Suppressor macrophage treated with lipopolysaccharide for 4 hours (primary cell): ENCODE measurements at places on chromosomes 2 and 18.

GRCh38 chr2:179985163-179985820 is 21.8 kb downstream of the CWC22 start:
- DNase-seq: no peak

- DNase-seq: no peak
Measured at GRCh38 chr2:109532728-109533076, 81.1 kb downstream of the SEPTIN10 start.

DNA sequence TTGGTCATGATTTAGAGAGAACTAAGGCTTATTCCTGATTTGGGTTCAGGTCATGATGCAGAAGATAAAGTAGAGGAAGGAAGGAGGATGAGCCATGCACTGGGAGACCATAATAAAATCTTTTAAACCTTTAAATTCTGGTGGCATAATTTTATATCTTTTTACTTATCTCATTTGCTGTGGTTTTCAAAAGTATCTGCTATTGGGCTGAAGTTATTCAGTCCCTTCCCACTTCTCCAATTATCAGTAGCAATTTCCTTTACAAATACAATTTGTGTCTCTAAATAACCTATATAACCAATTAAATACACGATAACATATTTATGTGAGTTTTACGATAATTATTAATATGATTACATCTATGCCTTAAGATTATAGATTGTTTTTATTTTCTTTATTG is 194.8 kb upstream of the SLC8A1 start:
- DNase-seq: no peak

GRCh38 chr2:18067588-18068384 is 189.3 kb downstream of the KCNS3 start:
- no peak for DNase-seq

DNA sequence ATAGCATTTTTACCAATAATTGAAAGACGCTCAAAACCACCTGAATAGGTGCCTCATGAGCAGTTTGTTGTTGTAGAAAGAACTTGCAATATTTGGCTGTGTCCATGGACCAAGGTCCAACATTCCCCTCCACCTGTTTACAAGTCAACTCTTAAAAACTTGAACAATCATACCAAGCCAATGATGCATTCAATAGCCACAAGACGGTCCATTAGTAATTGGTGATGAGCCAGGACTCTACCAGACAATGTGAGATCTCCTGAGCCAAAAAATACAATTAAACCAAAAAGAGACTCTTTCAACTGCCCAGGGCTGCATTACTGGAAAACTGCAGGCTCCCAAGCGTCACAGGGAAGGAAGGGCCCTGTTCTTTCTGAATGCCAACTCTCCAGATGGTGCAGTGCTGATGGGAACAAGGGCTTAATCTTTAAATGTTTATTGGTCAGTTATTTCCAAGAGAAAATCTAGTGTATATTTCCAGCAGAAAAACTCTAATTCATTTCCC is 118.8 kb upstream of the EPB41L3 start:
- no peak for DNase-seq

DNA sequence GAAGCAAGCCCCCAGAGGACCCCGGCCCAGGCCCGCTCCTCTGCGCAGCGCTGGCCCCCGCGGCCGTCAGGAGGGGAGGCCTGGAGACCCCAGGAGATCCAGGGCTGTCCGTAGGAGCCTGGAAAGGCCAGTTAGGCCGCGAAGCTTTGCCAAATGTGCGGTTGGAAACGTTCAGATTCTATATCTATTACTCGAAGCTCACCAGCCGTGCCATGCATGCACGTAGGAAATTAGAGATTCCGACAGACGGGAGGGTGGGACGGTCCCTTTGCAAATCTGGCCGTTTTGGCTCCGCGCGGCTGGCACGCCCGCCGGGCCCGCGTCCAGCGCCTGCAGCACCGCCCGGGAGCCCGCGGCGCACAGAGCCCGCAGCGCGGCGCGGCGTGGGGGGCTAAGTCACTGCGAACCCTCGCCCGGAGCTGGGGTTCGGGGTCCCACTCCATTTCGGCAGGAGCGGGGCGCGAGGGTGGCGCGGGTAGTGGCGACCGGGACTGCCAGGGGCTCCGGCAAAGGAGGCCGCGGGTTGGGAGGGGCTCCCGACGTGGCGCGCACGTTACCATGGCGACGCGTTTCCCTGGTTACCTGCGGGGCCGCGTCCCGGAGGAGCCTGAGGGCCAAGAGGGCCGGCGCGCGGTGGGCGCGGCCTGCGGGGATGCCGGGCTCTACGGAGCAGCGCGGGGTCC is 488.6 kb upstream of the SMIM21 start:
- no peak for DNase-seq

DNA sequence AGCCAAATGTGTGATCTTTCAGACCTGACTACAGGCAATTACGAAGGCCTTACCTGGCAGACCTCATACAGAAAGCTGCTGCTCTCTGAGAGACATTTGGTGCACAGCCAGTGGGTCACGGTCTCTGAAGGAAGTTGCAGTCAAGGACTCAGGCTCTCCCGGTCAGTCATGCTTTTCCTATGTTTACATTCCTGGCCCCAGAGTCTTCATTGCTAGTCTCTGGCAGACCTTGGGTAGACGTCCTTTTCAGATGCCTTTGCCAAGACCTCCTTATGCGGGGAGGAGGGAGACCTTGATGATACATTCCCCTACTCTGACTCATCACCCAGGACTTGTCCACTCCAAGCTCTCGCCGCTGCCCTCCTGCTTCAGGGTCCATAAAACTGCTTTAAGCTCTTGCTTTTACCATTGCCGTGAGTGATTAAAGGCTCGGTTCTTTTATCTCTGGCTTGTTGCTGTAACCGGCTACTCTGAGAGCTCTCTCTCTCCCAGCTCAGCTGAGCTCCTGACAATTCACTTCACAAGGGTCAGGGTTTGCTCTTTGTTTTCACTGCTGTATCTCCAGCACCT is 62.0 kb upstream of the SLC35F5 start:
- no peak for DNase-seq

- no peak for DNase-seq
Measured at GRCh38 chr2:65320946-65321345, 93.3 kb downstream of the ACTR2 start.

- DNase-seq: no peak
Measured at GRCh38 chr2:216320852-216321251, 51.4 kb downstream of the MARCHF4 start.

DNA sequence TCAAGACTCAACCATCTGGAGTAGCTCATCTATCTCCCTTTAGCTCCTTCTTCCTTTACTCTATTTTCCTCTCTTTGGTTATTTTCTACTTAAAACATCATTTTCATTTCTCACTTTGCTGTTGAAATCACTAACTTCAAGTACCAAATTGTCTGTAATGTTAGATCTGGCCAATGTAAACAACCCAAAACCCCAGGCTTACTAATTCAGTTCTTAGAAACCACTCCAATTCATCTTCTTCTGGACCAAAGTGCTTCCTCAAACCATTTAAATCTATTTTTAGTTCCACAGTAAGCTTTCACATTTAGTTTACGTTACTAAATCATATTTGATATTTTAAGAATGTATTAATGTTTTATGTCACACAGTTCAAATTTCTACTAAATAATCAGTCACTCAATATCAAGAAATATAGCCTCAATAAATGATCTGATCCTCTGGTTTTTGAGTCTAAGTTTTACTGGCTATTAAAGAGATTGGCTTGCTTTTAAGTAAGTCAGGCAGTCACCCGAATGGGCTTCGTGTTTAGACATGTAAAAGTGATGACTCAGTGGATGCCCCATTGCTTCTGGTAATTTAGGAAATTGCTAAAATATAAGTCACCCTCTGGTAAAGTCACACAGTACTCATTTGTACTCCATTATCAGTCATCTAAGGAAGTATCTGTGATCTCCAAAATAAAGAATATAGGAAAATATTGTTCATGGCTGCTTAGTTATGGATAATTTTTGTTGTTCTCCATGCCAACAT is 527.2 kb upstream of the SOX11 start:
- DNase-seq: no peak

DNA sequence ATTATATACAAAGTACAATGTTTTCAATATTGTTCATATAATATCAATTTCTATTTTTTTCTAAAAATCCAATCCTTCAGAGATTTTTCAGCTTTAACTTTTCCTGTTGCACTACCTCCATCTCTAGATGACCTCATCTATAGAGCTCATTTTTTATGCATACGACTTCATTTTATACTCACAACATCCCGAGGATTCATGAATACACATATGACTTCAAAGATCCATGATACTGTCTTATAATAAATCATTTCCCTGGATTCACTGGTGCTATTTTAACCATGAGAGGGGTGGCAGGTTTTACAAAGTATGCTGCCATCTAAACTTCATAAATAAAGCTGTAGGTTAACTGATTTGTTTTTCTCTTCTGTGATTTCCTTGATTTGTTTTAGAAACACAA is 694.6 kb downstream of the EPHA4 start:
- no peak for DNase-seq

DNA sequence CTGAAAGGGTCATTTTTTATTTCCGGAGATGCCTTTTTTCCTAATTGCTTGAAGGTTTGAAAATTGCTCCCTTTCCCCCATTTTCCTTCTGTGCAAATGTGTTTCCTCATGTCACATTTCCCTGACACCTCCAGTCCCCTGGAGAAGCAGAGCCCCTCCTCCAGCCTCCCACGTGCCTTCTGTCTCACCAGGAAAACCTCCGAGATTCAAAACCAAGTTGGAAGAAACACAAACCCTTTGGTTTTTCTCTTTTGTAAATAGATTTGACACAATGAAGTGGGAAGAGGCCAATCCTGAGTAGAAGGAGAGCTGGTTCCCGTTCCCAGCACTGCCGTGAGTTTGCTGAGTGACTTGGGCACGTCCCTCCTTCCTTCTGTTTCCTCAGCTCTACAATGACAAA is 125.4 kb upstream of the MYCN start:
- no peak for DNase-seq

GRCh38 chr2:196944570-196944969 is 18.1 kb upstream of the PGAP1 start:
- no peak for DNase-seq

DNA sequence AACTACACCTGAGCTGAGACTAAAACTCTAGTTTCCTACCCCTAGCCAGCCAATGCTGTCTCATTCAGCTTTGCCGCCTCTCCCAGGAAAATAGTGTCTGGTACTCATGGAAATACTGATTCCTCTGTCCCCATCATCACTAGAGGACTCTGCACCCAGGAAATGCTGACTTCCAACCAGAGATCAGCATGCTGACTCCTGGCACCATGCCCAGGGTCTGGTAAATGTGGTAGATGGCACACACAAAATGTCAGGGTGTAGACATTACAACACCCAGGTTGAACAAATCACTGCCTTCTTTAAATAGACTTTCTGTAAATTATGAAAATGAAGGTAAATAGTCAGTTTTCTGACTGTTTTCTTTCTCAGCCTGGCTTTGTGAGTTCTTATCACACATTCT is 307.3 kb upstream of the CHAC2 start:
- DNase-seq: no peak
